Daoy (cell line): ENCODE measurements at places on chromosomes 5 and 9.

GRCh38 chr5:91296674-91297143 lies 86.4 kb downstream of the ARRDC3 start:
- DNase-seq: peak; percentile 83

- DNase-seq: no peak
Observed at GRCh38 chr5:14147210-14147609, 4.1 kb downstream of the TRIO start.

DNA sequence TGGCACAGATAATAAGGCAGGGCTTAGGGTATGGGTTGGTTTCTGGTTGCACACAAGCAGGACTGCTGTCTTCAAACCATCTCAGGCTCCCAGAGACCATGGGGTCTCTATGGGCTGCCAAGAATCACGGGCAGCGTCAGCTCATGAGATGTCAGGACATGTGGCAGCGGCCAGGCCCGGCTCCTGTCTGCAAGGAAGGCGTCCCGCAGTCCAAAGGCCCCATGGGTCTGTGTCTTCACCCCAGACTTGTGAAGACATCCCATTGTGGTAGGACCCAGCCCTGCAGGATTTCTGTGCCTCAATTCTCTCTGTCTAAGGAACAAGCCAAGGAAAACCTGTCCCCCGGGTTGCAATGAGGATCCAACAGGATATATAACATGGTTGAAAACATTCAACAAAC lies 32.6 kb downstream of the IPPK start:
- DNase-seq: no peak

- DNase-seq: no peak
Observed at GRCh38 chr5:110623874-110624273, 102.6 kb downstream of the TMEM232 start.

DNA sequence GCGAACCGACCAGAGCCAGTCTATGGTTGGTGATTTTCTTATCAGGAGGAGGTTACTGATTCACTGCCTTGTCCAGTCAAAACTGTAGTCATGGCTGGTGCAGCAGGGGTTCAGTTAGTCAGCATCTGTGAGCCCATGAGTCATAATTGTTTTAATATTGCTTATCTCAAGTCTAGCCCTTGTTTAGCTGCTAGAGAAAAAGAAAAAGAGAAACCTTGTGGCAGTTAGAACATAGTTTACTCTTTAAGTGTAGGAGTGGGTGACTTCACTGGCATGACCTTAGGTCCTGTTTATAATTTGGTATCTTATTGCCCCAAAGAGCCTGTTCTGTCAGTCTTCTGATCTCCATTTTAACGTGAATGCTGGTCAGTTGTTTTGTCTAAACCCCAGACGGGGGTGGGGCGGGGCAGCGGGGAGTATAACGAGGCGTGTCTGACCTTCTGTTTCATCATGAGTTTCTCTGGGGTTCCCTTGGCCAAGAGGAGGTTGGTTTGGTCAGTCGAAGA lies 76.9 kb upstream of the NFIL3 start:
- DNase-seq: peak; percentile 95

- no peak for DNase-seq
Observed at GRCh38 chr5:11655681-11656080, 248.6 kb downstream of the CTNND2 start.

GRCh38 chr5:55817030-55817429 lies 34.1 kb upstream of the IL31RA start:
- no peak for DNase-seq

DNA sequence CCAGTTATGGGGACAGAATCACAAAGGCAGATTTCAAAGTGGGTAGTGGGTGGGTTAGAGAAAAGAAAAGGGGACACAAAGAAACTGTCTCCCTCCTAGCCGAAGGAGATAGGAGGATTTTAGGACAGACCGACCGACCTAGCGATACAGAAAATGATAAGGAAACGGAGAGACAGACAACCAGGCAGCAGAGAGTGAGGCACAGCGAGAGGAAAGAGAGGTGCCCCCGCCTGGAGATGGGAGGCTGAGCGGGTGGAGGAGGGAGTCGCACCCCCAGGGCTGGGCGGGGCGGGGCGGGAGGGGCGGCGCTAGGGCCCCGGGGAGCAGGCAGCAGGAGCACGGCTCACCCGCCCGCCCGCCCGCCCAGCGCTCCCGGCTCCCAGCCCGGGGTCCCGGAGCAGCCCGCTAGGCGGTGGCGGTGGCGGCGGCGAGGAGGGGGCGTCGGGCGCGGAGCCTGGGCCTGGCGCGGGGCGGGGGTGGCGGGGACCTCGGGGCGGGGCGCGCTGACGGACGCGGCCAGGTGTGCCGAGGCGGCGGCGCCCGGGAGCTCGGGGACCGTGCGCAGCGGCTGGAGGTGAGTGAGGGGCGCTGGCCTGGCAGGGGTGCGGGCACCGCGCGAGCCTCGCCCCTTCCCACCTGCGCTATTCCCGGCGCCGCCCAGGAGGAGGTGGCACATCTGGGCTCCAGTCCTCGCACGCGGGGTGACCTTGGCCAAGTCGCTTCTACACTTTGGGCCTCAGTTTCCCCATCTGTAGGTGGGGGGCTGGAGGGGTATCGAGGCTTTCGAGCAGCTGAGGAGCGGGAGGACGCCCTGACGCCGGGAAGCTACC lies 15.9 kb upstream of the SYNPO start:
- DNase-seq: peak; percentile 68

DNA sequence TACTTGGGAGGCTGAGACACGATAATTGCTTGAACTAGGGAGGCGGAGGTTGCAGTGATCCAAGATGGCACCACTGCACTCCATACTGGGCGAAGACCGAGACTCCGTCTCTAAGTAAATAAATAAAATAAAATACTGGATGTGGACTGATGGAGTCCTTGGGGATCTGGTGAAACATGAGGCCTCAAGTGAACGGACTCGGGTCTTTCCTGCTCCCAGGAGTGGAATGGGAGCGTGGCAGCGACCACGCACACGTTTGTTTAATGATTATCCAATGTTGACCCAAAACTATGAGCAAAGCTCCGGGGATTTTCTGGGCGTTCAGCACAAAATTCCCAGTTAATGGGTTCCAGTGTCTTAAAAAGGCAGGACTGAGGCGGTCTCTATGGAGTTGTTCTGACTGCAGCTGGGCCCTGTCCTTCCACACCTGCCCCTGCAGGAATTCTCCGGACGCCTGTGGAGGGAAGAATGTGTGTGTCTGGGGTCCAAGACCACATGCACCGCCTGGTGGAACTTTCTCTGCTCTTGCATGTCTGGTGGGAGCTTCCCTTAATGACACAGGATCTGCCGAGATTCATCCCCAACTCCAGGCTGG lies 26.6 kb downstream of the NEK6 start:
- DNase-seq: no peak

GRCh38 chr9:25733336-25733982 lies 55.2 kb upstream of the TUSC1 start:
- DNase-seq: no peak

DNA sequence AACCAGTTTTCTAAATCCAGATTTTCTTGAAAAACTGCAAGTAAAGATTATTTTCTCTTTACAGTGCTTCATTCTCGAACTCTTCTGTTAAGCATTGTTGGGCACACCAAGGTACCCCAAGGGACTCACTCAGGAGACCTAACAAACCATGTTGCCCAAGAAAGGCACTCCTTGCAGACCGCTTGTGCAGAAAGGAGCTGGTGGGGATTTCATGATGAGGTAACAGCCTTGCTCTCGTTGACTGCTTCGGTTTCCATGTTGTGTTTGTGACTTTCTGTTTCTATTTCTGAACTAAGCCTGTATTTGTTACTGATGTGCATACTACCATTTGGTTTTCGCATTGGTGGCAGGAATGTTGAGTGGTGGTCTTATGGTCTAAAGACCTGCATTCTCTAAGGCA lies 266.6 kb upstream of the DAP start:
- DNase-seq: no peak

GRCh38 chr9:75892216-75892911 lies 1.9 kb downstream of the PCSK5 start:
- peak; percentile 39 for DNase-seq

GRCh38 chr5:81525690-81526089 lies 131.8 kb upstream of the ACOT12 start:
- no peak for DNase-seq

- DNase-seq: no peak
Observed at GRCh38 chr5:61582205-61582820, 250.3 kb downstream of the ZSWIM6 start.

GRCh38 chr9:2839040-2839439 lies 4.9 kb downstream of the PUM3 start:
- no peak for DNase-seq

GRCh38 chr5:68778484-68778883 lies 315.3 kb upstream of the SLC30A5 start:
- DNase-seq: no peak

DNA sequence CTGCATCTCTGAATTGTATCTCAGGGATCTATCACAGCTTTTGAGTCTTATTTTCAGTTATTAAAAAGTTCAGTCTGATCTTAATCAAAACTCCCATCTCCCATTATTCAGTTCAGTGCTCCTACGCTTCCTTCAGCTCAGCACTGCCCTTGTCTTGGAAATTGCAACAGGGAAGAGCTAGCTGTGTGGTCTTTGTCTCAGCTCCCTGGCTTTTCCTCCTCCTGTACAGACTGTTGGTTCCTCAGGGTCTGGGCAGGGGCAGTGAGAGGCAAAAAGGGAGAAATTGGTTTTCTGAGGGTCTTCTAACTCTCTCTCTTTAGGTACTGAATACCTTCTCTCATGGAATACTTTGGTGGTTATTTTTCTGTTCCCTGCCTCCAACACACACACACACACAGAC lies 48.2 kb downstream of the PDE8B start:
- no peak for DNase-seq

DNA sequence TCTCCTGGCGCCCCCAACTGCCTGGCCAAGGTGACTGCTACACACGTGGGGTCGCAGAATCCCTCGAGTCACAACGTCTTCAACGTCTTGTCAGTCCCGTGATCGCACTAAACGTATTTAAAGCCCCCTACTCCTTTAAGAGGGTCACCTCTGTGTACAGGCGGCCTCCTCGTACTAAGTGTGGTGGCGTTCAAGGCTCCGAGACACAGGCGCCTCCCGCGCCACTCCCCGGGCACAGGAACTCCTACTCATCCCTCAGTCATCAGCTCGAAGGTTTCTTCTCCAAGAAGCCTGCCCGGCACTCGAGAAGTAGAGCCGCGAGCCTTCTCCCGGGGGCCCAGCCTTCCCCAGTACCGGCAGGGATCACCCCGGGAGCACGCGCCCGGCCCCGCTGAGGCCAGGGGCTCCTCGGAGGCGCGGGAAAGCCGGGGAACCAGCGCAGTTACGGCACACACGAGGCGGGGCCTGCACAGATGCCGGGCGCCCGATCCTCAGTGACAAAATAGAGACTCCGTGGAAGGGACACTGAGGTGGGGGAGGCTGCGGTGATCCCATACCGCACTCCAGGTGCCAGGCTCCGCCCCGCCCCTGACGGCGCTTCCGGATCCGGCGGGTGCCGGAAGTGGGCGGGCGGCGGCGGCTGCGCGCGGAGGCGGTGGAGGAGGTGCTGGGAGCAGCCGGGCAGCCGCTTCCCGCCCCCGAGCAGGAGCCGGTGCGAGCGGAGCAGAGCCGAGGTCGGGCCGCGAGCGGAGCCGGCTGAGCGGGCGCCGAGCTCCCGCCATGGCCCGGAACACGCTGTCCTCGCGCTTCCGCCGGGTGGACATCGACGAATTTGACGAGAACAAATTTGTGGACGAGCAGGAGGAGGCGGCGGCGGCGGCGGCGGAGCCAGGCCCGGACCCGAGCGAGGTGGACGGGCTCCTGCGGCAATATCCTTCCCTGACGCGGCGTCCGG lies 6.9 kb downstream of the ARPC5L start:
- peak; percentile 97 for DNase-seq

DNA sequence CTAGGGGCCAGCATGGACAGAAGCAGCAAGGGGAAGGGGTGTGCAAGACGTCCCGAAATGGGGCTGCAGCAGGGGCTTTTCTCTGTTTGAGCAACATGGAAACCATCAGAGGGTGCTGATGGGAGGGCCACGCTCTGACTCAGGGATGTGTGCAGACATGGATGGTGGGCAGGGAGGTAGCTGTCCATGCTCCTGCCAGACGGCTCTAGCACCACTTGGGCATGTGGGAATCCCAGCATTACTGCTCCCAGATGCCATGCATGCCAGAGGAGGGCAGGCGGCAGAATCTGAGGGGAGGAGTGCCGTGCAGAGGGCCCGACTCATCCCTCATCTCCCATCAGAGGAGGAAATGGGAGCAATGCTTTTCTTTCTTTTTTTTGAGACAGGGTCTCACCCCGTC lies 45.6 kb upstream of the SLC25A51 start:
- peak; percentile 55 for DNase-seq

DNA sequence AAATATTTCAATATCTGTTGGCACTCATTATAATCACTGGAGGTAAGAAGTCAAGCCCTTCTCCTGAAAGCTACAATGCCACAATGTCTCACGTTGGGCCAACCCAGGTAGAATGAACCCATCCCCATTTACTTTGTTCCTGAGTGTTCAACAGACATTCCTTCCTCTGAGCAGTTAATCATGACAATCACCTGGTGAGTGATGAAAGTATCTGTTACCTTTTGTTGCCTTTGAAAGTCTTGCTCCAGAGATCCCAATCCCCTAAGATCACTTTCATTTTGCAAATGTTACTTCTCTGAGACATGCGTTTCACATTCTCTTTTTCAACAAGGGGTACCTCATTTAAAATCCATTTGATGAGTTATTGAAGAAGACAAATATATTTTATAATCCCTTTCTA lies 49.3 kb upstream of the MSX2 start:
- DNase-seq: no peak

GRCh38 chr5:158848634-158849033 lies 251.1 kb downstream of the EBF1 start:
- DNase-seq: no peak

DNA sequence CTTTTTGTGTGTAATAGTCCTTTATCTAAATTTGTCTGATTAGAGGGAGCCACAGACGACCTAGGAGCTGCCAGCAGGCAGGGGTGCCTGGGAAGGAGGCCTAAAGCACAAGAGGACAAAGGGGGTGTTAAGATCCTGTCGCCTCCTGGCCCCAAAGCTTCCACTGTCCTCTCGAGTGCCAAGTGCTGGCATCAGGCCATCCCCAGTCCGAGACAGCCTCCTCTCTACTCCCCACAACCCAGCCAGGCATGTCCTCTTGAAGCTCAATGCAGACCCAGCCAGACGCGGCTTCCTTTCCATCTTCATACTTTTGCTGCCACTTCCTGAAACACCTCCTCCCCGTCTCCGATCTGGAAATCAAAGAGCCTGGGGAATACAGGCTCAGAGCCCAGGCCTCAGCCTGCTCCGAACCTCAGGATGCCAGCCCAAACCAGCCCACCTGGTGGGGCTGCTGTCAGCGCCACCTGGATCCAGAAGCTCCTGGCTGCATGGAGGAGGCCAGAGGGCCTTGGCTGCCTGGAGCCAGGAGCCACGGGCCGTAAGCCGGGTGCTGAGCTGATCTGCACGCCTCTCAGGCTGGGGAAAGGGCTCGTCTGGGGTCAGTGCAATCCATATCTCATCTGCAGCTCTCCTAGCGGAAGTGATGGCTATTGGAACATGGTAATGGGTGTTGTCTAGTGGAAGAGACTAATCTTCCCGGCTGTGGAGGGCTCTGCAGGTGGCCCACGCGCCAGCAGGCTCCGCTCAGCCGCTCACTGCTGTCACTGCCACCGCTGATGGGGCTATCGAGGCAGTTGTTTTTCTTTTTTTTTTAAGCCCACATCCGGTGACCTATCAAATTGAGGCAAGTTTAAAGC lies 60.2 kb upstream of the FUBP3 start:
- DNase-seq: no peak
